KBM-7 (cell line): ENCODE measurements at places on chromosomes 13 and 19.

- peak; percentile 27 for DNase-seq
These were observed 142.4 kb downstream of the MYCBP2 start for GRCh38 chr13:77184455-77184854.

- DNase-seq: no peak
These were observed 19.2 kb downstream of the KLK5 start for GRCh38 chr19:50933640-50934039.

- no peak for DNase-seq
These were observed 556.3 kb downstream of the UQCRFS1 start for GRCh38 chr19:28656644-28657043.

GRCh38 chr19:23101241-23101640, 15.6 kb upstream of the ZNF730 start:
- no peak for DNase-seq

- DNase-seq: no peak
These were observed 342.4 kb downstream of the KCNRG start for GRCh38 chr13:50357586-50358118.

DNA sequence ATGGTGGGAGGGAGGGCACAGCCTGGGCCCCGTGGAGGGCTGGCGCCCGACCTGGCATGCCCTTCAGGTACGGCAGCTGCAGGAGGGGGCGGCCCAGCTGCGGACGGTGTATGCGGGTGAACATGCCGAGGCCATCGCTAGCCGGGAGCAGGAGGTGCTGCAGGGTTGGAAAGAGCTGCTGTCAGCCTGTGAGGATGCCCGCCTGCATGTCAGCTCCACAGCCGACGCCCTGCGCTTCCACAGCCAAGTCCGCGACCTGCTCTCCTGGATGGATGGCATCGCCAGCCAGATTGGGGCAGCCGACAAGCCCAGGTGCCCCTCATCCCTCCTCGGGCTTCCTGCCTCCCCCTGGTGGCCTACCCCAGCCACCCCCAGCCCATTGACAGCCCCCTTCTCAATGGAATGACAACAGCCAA, 16.6 kb upstream of the SHKBP1 start:
- DNase-seq: no peak

DNA sequence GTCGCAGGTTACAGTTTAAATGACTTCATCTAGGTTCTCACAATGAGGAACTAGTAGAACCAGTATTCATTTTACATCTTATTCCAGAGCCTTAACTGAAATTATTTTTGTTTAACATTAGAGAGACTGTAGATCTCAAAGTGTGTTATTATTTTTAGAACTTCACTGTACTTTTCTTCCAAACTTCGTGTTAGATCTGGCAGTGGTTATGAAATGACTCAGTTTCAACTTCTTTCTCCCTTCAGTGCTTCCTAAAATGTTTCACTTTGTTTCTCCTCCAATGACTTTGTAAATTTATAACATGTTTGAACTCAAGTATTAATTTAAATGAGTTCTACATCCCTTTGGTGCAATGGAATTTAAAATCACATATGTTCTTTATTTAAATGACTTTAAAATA, 139.3 kb downstream of the PCDH9 start:
- no peak for DNase-seq

GRCh38 chr13:44523146-44524015, 52.7 kb downstream of the TSC22D1 start:
- DNase-seq: no peak

- no peak for DNase-seq
These were observed 8.8 kb downstream of the ZNF525 start for GRCh38 chr19:53374288-53374687.

- peak; percentile 77 for DNase-seq
These were observed 763 bp downstream of the POLD1 start for GRCh38 chr19:50384685-50385535.

- DNase-seq: no peak
These were observed 23.2 kb downstream of the PRKD2 start for GRCh38 chr19:46693760-46694159.

DNA sequence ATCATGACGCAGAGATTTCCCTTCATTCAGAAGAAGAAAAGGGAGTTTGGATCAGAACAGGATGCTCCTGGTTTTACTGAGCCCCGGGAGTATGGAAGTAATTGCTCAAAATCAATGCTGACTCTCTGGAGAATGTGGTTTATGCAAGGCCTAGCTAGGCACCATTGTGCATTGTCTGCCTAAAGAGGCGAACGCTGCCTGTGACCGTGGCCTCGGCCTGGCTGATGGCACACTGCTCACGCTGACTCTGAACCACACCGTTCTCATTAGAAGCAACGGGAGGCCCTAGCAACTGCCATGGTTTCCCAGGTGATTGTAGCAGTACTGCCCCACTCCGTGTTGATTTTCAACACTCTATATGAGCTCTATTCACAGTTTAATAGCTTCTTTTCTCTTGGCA, 41.7 kb upstream of the UBL3 start:
- no peak for DNase-seq

DNA sequence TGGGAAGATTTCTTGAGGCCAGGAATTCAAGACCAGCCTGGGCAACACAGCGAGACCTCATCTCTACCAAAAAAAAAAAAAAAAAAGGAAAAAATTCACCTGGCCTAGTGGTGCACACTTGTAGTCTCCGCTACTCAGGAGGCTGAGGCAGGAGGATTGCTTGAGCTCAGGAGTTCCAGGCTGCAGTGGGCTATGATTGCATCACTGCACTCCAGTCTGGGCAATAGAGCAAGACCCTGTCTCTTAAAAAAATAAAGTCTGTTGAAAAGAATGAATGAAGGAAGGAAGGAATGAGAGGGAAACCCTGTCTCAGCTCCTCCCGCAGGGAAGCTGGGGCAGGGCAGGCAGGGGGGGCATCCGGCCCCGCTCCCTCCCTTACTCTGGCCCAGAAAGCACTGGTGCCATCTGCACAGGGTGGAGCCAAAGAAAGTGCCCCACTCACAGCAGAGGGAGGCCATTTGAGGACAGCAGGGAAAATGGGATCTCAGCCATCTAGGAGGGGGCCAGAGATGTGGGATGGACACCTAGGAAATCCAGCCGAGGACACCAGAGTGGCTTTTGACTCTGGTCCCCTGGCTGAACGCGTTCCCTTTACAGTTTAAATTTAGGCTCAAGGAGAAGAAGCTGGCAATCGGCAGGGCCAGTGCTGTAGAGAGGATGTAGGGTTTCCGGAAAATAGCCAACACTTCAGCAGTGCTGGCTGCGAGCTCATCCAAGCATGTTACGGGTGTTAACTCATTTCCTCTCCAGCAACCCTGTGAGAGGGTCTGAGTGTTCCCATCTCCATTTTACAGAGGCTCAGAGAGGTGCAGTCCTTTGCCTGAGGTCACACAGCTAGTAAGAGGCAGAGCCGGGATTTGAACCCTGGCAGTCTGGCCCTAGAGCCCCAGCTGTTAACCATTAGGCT, 3.6 kb upstream of the HPN start:
- peak; percentile 90 for DNase-seq

GRCh38 chr13:29587645-29588044, 7.8 kb downstream of the SLC7A1 start:
- DNase-seq: no peak

- DNase-seq: no peak
These were observed 145.7 kb downstream of the KLF12 start for GRCh38 chr13:73988461-73988860.

DNA sequence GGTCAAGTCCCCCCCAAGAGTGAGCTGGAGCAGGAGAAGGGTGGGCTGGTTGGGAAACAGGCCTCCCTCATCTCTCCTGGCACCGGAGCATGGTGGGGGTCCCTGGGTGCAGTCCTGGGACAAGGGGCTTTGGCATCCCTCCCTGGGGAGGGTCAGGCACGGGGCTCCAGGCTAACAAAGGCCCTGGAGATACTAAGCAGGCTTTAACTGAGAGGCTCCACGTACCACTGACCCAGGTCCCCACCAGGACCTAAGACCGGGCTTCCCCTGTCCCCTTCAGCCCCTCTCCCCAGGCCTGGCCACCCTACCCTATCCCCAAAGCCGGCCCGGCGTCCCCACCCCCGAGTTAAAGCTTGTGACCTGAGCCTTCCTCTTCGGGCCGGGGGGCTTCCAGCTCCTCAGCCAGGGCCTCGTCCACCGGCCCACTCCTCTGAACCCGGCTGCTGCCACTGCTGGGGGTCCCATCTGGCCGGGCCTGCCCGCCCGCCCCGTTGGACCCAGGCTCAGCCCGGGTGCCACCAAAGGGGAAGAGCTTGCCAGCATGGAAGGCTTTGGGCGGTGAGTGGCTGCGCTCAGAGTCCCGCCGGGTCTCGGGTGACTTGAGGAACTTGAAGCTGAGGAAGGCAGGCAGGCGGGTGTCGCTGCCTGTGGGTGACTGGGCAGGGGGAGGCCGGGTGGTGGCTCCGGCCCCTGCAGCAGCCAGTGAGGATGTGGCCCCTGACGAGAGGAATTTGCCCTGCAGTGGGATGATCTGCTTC, 10.1 kb downstream of the ANO8 start:
- DNase-seq: no peak

GRCh38 chr13:30429235-30429634, 6.9 kb downstream of the UBE2L5 start:
- DNase-seq: no peak

- DNase-seq: peak; percentile 77
These were observed 49.8 kb upstream of the GTF3A start for GRCh38 chr13:27374650-27375049.

GRCh38 chr13:95485518-95486144, 66.9 kb upstream of the CLDN10 start:
- DNase-seq: no peak

DNA sequence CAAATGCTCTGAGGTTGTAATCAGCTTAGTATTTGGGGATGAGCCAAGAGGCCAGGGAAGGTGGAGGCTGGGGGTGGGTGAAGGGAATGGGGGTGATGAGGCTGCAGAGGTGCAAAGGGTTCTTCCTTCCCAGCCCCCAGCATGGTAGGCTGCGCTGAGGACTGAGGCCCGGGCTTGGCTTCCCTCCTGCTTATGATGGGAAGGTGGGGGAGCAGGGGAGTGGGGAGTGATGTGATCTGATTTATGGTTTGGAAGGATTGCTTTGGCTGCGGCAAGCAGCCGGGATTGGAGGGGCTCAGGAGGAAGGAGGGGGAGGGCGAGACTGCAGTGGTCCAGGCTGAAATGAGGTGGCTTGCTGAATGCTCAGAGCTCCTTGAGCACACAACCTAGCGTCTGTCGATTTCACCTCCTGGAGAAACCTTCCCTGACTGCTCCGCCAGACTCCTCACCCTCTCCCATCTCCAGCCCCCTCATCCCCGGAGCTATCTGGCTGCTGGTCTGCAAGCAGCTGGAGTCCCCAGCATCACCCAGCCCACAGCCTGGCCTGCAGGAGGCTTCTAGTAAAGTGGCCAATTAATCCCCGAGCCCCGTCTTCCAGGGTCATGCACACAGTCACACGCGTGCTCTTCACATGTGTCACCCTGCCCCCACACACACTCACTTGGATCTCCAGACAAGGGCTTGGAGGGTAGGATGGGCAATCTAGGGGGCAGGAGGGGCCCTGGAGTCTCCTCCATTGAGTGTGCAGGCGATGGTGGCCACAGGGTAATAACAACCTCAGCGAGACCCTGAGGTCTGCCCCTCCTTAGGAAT, 757 bp upstream of the CLEC11A start:
- no peak for DNase-seq

GRCh38 chr13:46377554-46377953, 9.5 kb downstream of the RUBCNL start:
- DNase-seq: no peak

DNA sequence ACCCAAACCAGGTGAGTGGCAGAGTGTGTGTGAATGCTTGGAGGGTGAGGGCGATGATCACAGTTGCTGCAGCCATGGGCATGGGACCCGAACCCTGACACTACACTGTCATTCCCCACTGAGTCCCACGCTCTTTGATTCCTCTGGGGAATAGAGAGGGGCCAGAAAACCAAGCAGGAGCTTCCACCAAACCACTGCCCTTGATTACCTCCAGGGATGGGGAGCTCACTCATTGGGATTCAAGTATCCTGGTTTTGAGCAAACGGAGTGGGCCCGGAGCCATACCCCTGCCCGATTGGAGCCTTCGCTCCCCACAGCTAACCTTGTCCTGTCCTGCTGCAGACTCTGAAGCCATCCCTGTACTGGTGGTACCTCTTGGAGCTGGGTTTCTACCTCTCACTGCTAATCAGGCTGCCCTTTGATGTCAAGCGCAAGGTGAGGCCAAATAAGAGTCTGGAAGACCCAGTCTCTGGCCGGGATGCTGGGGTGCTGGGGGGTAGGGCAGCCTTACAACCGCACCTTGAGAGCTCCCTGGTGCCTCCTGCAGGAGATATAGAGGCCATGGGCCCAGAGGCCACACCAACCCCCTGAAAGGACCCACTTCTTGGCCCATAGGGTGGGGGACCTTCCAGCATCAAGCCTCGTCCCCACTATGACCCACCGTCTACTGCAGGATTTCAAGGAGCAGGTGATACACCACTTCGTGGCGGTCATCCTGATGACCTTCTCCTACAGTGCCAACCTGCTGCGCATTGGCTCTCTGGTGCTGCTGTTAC, 47.3 kb downstream of the CERS4 start:
- no peak for DNase-seq

DNA sequence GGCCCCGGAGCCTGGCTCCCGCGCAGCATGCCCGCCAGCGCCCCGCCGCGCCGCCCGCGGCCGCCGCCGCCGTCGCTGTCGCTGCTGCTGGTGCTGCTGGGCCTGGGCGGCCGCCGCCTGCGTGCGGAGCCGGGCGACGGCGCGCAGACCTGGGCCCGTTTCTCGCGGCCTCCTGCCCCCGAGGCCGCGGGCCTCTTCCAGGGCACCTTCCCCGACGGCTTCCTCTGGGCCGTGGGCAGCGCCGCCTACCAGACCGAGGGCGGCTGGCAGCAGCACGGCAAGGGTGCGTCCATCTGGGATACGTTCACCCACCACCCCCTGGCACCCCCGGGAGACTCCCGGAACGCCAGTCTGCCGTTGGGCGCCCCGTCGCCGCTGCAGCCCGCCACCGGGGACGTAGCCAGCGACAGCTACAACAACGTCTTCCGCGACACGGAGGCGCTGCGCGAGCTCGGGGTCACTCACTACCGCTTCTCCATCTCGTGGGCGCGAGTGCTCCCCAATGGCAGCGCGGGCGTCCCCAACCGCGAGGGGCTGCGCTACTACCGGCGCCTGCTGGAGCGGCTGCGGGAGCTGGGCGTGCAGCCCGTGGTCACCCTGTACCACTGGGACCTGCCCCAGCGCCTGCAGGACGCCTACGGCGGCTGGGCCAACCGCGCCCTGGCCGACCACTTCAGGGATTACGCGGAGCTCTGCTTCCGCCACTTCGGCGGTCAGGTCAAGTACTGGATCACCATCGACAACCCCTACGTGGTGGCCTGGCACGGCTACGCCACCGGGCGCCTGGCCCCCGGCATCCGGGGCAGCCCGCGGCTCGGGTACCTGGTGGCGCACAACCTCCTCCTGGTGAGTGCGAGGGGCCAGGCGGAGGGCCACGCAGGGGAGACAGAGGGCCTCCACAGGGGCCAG, at the start of gene KL:
KL (plus strand) TSS at position 10 of the 909 bp plus-strand sequence; CDS start at position 28, 18 bp downstream.
- DNase-seq: no peak

DNA sequence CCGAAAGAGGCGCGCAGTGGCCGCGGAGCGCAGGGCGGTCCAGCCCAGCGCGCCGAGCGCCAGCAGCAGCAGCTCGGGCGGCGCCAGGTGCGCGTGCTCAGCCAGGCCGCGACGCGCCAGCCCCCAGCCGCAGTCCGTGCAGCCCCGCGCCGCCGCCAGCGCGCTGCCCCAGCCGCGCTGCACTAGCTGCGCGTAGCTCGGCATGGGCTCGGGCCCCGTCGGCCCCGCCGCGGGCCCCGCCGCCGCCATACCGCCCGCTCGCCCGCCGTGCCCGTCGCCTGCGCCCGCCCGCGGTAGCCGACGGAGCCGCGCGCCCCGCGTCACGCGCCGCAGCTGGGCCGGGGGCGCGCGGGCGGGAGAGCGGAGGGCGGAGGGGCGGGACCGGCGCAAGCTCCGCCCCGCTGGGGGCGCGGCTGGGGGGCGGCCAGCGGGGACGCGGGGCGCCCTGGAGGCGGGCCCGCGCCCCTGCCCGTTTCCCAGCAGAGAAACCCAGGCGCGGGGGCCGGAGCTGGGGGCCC, at the start of gene CERS1:
CERS1 (minus strand) TSS at position 335 of the 518 bp plus-strand sequence; CDS start at position 249, 86 bp downstream.
- DNase-seq: no peak
